ENCODE measurements at places on chromosomes 7 and 10.

DNA sequence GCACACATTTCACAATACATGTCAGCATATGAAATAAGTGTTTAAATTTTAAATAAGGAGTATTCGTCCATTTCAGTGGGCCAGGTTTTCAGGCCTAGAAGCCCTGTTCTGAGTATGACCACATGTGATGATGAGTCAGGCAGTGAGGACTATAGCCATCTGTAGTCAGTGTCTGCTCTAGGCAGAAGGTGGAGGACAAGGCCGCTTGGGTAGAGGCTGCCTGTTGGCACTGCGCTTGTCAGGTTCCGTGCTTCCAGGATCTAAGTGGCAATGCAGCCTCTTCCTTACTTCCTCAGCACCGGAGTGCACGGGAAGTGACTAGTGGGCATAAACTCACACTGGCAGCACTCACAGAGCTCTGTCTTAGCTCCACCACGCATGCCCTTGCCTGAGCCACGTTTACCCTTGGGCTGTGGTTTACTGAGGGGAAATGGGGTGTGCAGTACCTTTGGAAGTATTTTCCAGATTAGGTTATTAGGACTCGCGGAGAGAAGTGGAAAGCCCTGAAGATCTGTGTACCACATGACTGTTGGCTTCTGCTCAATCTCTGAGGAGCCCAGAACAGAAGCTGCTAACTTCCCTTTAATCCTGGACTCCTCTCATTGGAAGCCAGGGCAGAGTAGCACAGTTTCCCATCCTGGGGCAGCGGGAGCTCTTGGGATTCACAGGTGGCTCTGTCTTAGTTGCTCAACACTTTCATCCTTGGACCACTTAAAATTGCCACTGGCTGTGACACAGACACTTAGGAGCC, 87.5 kb upstream of the GJD4 start:
- no peak for DNase-seq

GRCh38 chr10:60975716-60976115, 31.7 kb upstream of the RHOBTB1 start:
- DNase-seq, result no peak

- DNase-seq, result no peak
Measured at GRCh38 chr7:124497176-124497575, 268.4 kb downstream of the GPR37 start.

DNA sequence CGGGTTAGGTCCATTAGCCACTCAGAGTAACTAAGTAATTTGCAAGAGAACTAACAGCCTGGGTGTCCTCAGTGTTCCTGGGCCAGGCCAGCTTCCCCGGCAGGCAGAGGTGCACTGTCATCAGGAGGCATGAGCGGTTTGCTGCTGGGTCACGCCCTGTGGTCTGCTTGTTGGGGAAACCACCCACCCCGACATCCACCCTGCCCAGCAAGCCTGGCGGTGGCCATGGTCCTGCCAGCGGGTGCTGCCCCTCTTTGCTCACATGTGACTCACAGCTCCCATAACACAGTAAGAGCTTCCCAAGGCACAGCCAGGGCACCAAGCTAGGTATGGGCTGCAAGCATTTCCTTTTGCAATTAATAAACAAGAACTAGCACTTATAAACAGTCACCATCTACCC, 75.9 kb downstream of the RGS10 start:
- peak; percentile 29 for DNase-seq

DNA sequence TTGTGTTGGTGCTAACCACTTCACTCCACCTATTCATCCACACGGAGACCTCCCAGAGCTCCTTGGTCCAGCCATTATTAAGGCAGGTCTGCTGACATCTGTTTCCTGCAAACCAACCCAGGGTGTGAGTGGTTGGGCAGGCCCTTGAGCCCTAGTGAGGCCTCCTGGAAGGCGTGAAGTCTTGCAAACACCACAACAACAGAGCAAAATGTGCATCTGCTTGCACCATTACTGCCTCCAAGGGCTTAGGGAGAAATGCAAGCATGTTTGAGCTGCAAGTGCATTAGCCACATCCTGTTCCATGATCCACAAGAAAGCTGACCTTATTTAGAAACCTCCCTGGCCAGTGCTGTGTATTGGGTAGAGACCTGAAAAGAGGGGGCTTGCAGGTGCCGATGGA, 325.5 kb downstream of the GRID1 start:
- DNase-seq, result no peak

- peak; percentile 80 for DNase-seq
Measured at GRCh38 chr10:77710081-77710551, 72.5 kb upstream of the KCNMA1 start.

DNA sequence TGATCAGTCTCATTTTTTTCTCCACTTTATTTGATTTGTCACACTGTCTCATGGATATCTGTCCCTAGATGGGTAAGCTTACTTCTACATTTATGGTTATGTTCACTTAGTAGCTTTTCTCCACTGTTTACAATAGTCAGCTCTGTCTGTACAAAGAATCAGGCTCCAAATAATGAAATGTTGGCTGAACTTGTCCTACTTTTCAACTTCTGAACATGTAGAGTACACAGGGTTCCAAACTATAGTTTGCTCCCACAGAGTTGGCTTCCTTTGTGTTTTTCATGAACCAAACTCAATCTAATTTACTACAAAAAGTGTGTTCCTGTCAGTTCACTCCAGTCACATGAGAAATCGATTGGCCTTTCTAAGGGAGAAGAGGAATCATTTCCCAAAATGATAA, 175.0 kb downstream of the CCDC71L start:
- no peak for DNase-seq

DNA sequence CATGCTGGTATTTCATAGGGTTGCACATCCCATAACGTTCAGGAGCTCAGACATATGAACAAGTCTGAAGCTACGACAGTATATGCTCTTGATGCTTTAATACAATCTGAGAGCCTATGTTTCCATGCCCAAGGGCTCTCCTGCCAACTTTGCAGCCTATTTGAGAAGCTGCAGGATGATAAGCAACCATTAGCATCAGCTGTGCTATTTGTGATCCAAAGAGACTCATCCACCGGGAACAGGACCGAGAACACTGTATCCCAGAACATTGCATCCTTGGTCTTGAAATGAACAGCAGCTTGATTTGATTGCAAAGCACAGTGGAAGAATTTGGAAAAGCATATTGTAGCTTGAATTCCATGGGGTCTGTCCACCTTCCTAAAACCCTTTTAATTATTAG, 156.2 kb upstream of the PTER start:
- DNase-seq, result no peak

- no peak for DNase-seq
Measured at GRCh38 chr10:75050149-75050919, 61.1 kb upstream of the SAMD8 start.

DNA sequence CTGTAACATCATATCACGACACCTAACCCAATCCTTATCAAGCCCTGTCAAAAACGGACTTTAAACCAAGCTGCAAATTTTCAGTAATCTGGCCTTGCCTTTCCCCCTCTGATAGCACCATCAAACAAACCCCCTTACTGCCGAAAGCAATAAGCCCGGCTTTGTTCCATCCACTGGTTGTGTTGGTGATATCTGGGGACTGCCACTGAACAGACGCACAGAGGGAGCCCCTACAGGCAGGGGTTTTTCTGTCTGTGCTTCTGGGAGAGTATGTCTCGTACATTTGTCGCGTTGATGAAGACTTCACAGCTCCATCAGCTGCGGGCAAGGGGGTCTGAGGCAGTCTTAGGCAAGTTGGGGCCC, 550 bp upstream of the PLAU start:
- DNase-seq, result no peak

- peak; percentile 36 for DNase-seq
Measured at GRCh38 chr10:122703483-122704448, 4.1 kb upstream of the C10orf120 start.

- no peak for DNase-seq
Measured at GRCh38 chr7:93972029-93972725, 32.0 kb downstream of the BET1 start.

GRCh38 chr7:41816111-41816510, 113.2 kb upstream of the INHBA start:
- DNase-seq, result no peak

DNA sequence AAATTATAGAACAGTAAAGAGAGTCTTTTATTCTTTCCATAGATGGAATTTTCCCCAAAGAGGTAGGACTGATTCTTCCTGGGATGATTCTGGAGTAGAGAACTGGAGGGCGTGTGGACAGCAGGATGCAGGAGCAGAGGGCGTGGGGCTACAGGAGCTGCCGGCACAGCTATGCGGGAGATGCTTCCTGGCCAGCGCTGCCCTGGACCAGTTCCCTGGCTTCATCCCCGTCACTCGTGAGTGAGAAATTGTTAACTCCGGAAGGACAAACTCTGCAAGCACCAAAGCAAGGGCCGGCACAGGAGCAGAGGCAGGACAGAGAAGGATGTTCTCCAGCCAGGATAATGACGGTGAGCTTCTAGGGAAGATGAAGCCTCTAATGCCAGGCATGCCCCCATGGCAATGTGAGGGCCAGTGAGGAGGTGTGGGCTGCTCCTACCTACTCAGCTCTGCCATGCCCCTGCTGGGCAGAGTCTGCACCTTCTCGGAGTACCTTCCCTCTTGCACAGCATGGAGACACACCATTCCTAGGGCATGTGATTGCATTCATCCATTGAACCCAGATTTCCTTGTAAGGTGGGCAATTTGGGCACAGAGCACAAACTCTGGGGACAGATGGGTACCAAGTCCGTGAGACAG, 760.9 kb upstream of the IGFBP3 start:
- DNase-seq, result no peak

- no peak for DNase-seq
Measured at GRCh38 chr7:16562456-16563220, 36.0 kb downstream of the LRRC72 start.

DNA sequence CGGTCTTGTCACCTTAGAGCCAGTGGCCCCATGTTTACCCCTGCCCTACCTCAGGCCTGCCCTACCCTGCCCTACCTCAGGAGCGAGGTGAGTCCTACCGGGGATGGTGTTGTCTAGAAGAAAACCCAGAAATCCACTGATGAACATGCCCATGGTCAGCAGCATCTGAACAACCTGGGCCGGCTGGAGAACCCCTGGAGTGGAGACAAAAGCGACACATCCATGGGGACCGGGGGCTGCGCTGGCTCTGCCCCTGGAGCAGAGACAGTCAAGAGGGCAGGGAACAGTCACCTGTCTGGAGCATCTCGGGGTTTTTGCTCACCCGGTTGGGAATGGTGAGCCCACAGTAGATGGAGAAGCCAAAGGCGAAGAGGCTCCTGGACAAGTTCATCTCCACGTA, 36.3 kb downstream of the STRA8 start:
- DNase-seq, result no peak

DNA sequence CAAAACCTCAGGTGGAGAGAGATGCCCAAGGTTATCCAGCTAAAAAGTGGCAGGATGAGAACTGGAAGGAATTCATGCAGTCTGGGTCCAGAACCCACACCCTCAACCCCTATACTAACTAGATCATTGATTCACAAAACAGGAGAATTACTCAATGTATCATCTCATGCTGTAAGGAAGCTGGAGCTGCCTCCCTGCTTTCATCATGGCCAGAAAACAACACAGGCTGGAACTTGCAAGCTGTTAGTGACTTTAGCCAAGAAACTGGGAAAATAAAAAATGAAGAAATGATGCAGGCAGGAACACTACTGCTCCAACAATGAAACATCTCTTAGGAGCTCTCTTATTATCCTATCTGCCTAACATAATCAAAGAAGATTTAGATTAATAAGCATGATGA, 619.8 kb upstream of the CELF2 start:
- DNase-seq, result no peak

DNA sequence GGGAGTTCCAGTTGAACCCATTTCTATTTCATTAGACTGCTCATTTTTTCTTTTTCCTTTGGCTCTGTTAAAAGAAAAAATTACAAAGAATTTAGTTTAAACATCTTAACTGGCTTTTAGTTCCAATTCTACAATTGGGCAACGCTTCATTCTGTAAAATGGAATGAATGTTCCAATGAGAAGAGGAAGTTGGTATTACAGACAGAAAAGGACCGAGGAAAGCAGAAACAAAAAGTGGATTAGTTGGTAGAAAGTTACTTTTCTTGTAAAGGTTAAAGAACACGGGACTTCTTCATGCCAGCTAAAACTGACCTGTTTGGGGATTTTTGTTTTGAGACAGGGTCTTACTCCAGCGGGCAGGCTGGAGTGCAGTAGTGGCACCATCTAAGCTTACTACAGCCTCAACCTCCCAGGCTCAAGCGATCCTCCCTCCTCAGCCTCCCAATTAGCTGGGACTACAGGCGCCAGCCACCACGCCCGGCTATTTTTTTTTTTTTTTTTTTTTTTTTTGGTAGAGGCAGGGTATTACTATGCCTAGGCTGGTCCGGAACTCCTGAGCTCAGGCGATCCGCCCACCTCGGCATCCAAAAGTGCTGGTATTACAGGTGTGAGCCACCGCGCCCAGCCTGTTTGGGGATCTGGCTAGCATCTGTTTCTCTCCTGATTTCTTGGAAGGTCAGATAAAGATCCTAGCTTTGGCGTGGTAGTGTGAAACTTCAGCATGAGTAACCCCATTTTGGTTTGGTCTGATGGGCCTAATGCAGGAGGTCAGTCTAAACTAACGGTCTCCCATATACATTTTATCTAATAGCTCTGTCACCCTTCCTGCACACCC, 1.3 kb upstream of the VDAC2 start:
- no peak for DNase-seq

- no peak for DNase-seq
Measured at GRCh38 chr7:74398426-74398825, 55.3 kb upstream of the GTF2IRD1 start.

- DNase-seq, result peak; percentile 59
Measured at GRCh38 chr7:2864999-2865670, 21.0 kb upstream of the GNA12 start.

- no peak for DNase-seq
Measured at GRCh38 chr7:132575419-132575981, 770 bp downstream of the PLXNA4 start.

GRCh38 chr7:138729444-138729843, 28.3 kb upstream of the SVOPL start:
- no peak for DNase-seq

DNA sequence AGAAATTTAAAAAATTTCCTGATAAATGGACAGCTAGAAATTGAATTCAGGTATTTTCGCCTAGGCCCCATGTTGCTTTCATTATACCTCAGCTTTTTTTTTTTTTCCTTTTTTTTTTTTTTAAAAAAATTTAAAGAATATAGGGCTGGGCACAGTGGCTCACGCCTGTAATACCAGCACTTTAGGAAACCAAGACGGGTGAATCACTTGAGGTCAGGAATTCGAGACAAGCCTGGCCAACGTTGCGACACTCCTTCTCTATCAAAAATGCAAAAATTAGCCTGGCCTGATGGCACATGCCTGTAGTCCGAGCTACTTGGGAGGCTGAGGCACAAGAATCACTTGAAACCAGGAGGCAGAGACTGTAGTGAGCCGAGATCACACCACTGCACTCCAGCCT, 334.0 kb downstream of the SORCS1 start:
- DNase-seq, result no peak

DNA sequence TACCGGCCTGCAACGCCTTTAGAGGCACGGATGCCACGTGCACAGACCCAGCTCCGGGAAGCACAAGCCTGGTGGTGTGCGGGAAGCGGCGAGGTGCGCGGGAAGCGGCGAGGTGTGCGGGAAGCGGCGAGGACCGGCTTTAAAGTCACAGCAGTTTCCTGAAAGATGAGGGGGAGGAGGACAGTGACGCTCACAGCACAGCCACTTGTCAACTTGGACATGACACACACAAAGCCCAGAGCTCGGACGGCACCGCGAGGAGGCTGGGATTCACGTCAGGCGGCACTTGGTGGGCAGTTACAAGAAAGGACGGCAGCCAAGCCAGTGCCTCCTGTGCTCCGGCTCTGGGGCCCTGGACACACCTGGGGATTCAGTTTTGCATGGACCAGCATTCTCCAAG, 525.9 kb downstream of the DNAJB6 start:
- no peak for DNase-seq

GRCh38 chr10:31426401-31426800, 107.4 kb downstream of the ZEB1 start:
- no peak for DNase-seq

GRCh38 chr7:18191341-18191740, 163.7 kb upstream of the PRPS1L1 start:
- no peak for DNase-seq

Data from stimulated activated effector memory CD8-positive, alpha-beta T cell treated with anti-CD3 and anti-CD28 coated beads, Interleukin-12 subunit alpha, Interleukin-12 subunit beta, amount 100 ng/mL, for 72 hours (primary cell).